ENCODE measurements at places on chromosomes 3 and 15.

DNA sequence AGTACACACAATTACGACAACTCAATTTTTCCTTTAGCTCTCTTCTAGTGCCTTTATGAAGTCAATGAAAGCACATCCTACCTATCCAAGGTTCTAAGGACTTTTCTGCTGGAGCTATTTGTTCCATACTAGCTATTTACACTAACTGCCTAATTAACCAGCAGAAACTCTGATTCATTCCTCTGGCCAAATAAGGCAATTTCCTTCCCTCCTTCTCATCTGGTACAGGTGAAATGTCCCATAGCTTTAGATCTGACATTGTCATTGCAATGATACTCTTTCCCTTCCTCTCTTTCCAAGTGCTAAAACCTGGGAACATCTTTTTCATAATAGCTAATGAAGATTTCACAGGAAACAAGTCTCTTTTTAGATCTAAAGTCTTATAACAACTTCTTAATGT, 521.7 kb downstream of the SOX2 start:
- no peak for DNase-seq

- no peak for DNase-seq
These were observed 106.2 kb downstream of the CMSS1 start for GRCh38 chr3:99923873-99924272.

DNA sequence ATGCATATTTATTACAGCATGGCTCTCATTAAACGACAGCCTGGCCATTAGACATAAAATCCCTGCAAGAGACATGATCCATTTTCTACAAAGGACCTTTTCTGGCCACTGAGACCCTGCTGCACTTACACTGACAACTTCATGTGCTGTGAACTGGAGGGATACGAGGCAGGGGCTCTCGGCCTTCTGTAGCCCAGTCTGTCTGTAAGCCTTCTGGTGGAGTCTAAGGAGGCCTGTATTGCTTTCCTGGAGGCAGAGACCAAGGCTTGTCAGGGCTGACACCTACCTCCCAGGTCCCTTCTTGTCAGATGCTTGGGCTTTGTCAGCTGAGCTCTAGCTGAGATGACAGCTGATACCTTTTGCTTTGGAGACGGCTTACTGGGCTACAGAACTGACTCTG, 776.9 kb upstream of the ARPP21 start:
- DNase-seq, result no peak

- no peak for DNase-seq
These were observed 181.9 kb downstream of the CDIN1 start for GRCh38 chr15:36761132-36761847.

GRCh38 chr3:146163584-146163983, 2.6 kb upstream of the PLOD2 start:
- DNase-seq, result no peak

DNA sequence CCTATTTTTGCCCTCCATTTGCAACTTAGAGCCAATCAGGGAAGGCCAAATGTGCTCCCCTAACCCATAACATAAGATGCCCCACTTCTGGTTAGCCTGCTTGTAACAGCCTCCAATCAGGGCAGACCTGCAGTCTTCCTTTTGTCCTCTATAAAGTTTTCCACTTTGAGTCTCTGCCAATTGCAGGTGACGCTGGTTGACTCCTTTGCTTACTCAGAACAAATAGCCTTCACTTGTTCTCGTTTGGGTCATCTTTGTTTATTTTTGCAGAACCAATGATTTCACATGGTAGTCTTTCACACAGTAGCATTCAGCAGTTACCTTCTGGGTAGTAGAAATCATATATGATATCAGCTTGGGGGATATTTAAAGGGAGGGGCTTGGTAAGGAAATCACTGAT, 225.6 kb downstream of the MINAR1 start:
- DNase-seq, result no peak

GRCh38 chr3:157335233-157336076, 101.2 kb upstream of the PTX3 start:
- DNase-seq, result no peak

- no peak for DNase-seq
These were observed 198.2 kb downstream of the SLCO3A1 start for GRCh38 chr15:92051716-92052115.

GRCh38 chr3:53259427-53260259, 3.8 kb upstream of the TKT start:
- no peak for DNase-seq

GRCh38 chr3:134323966-134324962, 50.0 kb downstream of the AMOTL2 start:
- DNase-seq, result no peak

GRCh38 chr15:66649235-66649984, 52.6 kb upstream of the SMAD6 start:
- DNase-seq, result no peak

GRCh38 chr3:172606021-172606420, 82.8 kb upstream of the TNFSF10 start:
- no peak for DNase-seq

GRCh38 chr15:37010595-37010994, 89.8 kb downstream of the MEIS2 start:
- DNase-seq, result no peak

DNA sequence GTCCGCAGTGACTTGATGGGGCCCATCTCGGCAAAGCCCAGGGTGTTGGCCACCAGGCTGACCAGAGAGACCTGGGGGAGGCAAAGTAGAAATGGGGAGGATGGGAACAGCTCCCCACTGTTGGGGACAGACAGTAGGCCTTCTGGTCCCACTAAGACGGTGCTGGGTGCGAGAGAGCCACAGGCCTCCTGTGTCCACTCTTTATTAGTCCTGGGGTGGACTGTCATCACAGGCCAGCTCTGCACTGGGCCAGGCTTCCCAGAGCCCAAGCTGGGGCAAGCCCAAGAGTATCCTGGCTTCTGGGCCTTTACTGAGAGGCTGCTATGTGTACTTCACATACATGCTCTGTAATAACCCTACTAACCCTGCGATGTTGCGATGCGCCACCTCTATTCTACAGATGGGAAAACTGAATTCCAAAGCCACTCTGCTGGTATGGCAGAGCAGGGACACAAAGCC, 66.4 kb downstream of the EXOG start:
- no peak for DNase-seq

- no peak for DNase-seq
These were observed 51.0 kb downstream of the NR2F2 start for GRCh38 chr15:96381463-96381862.

DNA sequence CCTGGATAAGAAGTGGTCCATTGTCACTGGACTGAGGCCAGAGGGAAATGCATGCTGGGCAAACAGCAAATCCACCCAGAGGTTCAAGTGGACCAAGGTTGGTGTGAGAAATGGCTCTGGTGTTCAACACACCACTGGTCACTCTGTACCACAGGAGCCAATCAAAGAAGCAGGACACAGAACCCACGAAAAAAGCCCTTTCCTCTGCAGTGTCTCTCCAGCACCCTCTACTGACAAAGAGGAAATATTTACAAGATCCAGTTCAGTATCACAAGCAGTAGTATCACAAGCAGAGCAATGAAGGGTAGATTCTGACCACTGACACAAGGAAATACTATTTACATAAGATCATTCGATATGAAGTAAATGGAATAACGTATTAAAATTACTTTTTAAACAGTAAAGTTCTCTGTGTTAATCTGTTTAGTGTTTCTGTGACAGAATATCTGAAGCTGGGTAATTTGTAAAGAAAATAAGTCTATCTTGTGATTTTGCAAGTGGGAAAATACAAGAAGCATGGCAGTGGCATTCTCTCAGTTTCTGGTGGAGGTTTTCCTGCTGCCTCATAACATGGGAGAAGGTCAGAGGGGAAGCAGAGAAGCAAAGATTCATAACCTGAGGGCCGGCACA, 390.7 kb downstream of the EFHB start:
- no peak for DNase-seq

DNA sequence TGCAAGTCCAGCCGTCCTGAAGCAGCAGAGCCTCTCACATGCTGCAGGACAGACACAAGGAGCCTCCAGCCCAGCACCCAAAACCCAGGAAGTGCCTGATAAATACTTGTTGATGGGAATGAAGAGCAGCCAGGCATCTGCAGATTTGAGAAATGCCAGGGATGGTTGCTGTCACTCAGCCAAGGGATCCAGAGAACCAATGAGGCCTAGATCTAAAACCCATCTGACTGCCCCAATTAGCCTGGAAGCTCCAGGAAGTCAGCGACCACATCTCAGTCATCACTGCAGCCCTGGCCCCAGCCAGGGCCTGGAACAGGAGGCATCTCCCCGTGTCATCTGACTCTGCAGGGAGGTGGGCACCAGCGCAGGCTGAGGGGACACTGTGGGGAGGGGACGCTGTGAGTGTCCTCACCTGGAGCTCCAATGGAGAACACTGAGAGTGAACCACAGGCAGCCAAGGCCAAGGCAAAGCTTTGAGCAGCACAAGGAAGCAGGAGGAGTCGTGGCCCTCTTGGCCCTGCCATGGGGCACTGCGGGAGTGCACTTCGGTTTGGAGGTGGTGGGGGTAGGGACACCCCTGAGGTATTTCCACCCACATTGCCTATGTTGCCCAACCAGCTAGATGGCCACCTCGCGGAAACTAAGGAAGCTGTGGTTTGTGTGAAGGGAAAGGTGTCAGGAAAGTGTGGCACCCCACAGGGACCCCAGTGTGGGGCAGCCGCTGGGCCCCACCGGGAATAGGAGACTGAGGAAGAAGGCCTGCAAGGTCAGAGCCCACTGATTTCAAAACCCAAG, 229.5 kb downstream of the VPS13C start:
- DNase-seq, result no peak

- no peak for DNase-seq
These were observed 55.0 kb downstream of the OXSM start for GRCh38 chr3:25844891-25845290.

DNA sequence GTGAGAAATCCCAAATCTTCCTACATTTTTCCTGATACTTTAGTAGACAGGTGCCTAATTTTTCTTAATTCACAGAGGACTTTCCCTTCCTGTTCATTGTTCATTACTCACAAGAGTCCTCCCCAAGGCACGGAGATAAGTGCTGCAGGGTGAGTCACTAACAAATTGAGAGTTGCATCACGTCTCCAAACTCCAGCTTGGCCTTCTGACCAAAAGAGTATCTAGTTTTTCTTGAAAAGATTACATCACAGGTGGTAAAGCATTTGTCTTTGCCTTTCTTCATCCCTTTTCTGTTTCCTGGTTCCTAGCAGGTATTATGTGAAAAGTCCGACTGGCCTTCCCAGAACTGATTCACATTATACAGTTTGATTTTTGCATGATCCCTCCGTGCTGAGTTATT, 24.9 kb upstream of the RASGRP1 start:
- no peak for DNase-seq

GRCh38 chr3:141949972-141950371, 73.5 kb downstream of the ATP1B3 start:
- no peak for DNase-seq

GRCh38 chr3:185210621-185211142, 43.2 kb downstream of the EHHADH start:
- DNase-seq, result no peak

DNA sequence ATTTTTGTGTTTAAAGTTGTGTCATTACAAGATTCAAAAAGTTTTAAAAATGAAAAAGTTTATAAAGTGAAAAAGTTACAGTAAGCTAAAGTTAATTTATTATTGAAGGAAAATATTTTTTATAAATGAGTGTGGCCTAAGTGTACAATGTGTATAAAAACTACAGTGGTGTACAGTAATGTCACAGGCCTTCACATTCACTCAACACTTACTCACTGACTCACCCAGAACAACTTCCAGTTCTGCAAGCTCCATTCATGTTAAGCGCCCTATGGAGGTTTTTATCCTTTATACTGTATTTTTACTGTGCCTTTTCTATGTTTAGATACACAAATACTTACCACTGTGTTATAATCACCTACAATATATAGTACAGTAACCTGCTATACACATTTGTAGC, 76.3 kb downstream of the DTWD1 start:
- no peak for DNase-seq

- no peak for DNase-seq
These were observed 125.4 kb downstream of the NUP210 start for GRCh38 chr3:13294442-13295351.

DNA sequence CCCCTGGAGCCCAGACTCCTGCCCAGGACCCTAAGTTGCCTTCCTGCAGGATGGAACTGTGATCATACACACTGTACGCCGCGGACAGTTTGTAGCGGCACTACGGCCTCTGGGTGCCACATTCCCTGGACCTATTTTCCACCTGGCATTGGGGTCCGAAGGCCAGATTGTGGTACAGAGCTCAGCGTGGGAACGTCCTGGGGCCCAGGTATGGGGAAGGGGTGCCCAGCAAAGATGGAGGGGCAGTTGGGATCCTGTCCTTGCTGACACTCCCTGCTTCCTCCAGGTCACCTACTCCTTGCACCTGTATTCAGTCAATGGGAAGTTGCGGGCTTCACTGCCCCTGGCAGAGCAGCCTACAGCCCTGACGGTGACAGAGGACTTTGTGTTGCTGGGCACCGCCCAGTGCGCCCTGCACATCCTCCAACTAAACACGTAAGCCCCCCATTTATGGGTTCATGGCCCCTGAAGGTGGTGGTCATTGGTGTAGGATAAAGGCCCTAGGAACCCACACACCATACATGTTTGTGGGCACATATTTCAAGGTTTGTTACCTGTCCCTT, 28.8 kb downstream of the NBEAL2 start:
- DNase-seq, result no peak

DNA sequence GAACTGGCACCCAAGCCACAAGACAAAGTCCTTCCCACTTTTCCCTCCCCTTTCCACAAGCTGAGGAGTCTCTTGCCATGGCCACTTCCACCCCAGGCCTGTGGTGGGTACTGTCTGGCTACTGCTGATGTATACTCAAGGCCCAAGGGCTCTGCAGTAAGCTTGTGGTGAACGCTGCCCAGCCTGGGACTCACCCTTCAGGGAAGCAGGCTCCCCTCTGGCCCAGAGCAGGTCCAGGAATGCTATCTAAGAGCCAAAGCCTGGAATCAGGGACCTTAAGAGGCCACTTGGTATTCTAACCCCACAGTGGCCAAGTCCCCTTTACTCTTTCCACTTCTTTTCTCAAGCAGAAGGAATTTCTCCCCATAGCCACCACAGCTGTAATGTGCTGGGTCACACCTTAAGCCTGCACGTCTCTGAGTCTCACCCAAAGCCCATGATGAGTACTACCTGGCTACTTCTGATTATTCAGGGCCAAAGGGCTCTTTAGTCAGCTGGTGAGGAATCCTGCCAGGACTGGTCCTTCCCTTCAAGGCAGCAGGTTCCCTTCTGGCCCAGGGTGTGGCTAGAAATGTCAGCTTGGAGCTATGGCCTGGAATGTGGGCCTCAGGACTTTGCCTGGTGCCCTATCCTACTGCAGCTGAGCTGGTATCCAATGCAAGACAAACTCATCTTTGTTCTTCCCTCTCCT, 4.0 kb downstream of the PATL2 start:
- no peak for DNase-seq

DNA sequence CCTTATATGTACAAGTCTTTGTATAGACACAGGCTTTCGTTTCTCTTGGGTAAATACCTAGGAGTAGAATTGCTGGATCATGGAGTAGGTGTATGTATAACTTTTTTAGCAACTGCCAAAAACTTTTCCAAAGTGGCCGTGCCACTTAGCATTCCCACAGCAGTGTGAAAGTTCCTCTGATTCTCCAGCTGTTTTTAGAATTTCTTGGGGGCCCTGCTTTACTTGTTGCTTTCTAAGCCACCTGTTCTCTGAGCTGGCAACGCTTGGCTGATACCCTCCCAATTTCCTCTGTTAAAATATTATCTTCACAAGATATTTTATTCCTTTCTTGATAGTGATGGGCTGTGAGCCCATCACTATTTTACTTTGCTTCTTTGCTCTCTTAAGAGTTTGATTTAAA, 19.2 kb downstream of the LIMD1 start:
- no peak for DNase-seq
